Activated T-cell treated with anti-CD3 and anti-CD28 coated beads, Interleukin-2, amount 50 U/mL, for 48 hours (primary cell): ENCODE measurements at places on chromosomes 1 and 21.

DNA sequence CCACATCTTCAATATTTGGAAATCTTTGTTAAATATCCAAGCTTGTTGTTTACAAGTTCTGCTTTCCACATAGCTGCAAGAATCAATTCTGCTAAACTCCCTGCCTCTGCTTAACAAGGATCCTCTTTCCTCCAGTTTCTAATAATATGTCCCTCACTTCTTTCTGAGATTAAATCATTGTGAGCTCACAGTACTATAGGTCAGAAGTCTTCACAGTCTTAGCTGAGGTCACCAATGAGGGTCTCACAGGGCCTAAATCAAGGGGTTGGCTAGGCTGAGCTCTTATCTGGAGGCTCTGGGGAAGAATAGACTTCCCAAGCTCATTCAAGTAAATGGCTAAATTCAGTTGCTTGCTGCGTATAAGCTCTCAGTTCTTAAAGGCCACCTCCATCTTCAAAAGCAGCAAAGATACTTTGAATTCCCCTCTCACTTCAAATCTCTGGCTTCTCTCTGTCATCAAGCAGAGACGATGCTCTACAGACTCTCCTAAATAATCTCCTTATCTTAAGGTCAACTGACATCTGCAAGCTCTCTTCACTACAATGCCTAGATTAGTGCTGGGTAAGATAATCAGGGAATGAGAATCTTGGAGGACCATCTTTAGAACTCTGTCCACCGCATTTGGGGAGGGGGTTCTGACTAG lies 175.3 kb downstream of the PLPPR4 start:
- no peak for DNase-seq

DNA sequence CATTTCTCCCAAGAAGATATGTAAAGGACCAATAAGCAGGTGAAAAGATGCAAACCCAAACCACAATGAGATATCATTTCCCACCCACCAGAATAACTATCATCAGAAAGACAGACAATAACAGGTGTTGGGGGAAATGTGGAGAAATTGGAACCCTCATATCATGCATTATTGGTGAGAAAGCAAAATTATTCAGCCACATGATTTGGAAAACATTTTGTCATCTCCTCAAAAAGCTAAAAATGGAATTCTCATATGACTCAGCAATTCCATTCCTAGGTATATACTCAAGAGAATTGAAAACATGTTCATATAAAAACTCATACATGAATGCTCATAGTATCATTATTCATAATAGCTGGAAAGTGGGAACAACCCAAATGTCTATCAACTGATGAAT lies 25.1 kb upstream of the RNF186 start:
- DNase-seq: no peak

GRCh38 chr1:219514728-219515127 lies 98.2 kb downstream of the ZC3H11B start:
- no peak for DNase-seq

DNA sequence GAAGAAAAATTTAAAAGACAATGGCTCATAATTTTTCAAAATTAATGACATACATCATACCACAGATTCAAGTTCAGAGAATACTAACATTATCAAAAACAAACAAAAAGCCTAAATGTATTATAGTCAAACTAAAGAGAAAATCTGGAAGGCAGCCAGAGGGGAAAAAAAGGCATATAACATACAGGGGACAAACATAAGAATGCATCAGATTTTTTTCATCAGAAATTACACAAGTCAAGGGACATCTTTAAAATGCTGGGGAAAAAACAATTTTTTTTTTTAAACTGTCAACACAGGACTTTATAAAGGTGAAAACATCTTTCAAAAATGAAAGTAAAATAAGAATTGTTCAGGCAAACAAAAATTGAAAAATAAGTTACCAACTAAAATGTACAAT lies 478.4 kb upstream of the PLXNA2 start:
- DNase-seq: no peak

- no peak for DNase-seq
Observed at GRCh38 chr21:26925636-26926035, 41.3 kb downstream of the ADAMTS5 start.
